GM04504 (cell line): ENCODE measurements at places on chromosomes 12 and 14.

DNA sequence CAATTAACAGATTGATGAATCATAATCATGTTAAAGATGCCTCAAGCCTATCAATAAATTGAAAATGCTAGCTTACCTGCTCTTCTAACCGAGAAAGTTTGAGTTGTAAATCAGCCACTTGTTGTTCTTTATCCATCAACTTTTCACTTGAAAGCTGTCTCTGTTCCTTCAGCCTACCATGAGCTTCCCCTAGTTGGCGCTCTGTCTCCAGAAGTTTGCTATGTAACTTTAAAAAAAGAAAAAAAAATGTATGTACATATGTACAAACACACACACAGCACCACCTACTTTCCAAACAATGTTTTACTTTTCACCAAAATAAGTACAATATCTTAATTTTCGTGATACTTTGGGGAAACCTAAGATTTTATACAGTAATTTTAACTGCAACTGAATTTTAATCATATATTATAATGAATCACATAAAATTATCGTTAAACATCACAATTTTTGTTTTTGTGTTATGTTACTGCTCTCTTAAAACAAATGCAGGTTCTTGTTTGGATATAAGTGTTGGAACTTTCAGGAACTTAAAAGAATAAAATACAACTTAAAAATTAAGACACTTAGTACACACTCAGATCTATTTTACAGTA lies 101.2 kb downstream of the EEA1 start:
- DNase-seq, result peak; percentile 12

- peak; percentile 88 for DNase-seq
Measured at GRCh38 chr14:54683882-54684794, 117.2 kb downstream of the SAMD4A start.

GRCh38 chr12:73136386-73136785 lies 864.2 kb downstream of the TRHDE start:
- DNase-seq, result no peak

DNA sequence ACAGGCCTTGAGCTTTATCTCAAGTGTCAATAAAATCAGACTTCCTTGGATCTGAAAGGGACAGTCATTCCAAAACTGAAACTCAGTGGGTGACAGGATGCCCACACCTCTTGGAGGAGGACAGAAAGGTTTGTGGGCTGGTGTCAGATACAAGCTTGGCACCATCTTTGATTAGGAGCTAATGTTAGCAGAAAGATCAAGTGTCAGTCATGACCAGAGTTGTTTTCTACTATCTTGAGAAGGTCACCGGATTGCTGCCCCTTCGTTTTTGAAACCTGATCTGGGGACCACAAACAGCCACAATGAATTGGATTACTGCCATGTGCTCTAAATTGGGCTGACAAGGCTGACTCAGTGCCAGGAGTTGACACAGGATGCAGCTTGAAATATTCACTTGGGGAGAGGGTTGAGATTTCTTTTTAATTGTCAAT lies 88.3 kb downstream of the OTOGL start:
- DNase-seq, result peak; percentile 24

DNA sequence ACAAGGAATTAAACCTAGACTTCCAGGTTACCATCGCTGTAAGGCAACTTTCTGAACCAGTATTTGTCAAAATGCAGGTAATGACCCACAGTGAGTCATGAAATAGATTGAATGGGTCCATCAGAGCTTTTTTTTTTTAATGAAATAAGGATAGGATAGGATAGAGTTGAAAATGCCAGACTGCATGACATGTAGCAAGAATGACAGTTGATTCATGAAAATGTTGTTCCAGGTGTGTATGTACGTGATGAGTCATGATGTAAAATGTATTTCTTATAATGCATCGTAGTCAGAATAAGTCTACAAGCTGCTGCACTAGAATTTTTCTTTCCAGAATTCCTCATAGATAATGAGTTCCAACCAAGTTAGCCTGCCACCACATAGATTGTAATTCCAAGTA lies 184.4 kb upstream of the BCL2L14 start:
- no peak for DNase-seq

DNA sequence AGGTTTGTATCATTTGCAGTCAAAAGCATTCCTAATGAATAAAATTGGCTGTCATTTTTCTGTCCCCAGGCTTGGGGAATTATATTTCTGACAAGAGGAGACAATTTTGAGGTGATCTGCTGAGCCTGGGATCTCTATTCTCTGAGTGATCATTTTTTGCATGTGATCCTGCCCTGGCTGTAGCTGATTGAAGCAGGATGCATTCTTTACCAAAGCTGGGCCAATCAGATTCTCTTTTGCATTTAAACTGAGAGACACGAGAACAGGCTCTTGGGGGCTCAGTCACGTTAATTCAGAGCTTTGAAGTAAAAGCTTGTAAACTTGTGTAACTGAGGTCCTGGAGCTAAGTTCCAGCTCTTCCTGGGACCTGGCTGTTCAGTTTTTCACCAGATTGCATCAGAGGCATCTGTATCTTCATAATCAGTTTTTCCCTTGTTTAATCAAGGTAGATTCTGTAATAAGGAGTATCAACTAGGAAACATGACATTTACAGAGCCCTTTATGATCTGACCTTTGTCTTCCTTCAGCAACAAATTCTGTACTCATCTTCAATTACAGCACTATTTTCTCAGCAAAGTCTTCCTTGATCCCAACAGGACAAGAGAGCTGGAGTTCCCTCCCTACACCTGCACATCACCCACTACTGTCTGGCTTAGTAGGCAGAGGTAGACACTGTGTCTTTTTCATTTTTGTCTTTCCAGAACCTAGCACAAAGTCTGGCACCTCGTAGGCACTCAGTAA lies 35.0 kb upstream of the MANSC4 start:
- DNase-seq, result no peak

GRCh38 chr12:26205941-26206340 lies 10.6 kb downstream of the SSPN start:
- no peak for DNase-seq

GRCh38 chr12:3216726-3217682 lies 139.8 kb downstream of the TSPAN9 start:
- DNase-seq, result peak; percentile 56

GRCh38 chr14:61934385-61934784 lies 172.2 kb downstream of the SNAPC1 start:
- peak; percentile 86 for DNase-seq

DNA sequence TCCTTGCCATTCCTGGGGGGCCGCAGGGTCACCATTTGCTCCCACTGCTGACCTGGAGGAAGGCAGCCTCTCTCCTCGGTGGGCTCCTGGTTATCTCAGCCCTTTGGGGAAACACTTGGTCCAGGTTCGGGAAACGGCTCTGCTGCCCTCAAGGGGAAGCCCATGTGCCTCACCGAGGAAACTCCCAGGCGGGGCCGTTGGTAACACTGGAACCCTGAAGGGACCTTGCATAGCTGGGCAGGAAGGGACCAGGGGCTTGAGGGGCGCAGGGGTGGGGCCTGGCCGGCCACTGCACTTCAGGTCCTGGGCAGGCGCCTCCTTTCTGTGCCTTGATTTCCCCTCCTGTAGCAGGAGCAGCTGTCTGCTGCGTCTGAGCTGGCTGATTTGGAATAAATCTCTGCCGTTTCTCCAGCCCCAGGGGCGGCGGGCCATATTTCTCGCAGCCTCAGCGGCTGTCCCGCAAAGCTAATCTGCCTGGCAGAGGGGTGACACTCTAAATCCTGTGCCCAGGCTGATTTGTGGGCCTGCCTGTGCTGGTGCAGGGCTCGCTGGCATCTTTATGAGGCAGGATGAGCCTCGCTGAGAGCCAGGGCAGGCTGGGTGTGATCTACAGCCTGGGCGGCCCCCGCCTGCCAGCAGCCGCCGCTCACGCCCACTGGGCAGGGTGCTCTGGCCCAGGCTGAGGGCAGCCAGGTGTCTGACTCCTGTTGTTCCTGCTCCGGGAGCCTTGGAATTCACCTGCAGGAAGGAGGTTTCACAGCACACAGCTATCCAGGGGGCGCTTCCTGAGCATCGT lies 49.7 kb downstream of the KIF26A start:
- no peak for DNase-seq

DNA sequence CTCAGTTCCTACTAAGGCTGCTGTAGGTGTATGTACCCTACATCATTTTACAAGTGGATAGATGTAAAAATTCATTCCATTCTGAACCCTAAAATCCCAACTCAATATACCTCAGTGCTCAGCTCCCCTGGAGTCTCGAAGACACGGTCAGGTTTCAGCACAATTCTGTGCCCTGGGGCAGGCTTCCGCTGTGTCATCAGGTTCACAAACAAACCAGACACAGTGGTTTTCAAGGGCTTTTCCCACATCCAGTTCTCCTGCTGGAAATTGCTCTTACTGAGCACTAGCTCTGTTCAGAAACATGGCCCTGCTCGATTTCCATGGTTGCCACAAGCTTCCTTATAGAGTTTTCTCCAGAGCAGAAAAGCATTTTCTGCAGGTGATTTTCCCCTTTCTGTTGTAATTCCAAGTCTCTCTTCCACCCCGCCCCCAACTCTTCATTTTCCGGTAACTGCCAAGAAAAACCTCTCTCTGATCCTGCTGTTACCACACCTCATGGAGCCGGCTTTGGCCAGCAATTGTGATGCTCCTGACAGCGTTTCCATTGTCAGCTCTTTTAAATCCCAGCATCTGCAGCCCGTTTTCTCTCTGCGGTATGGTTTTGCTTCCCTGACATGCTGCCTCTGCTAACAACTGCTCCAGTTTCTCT lies 483.0 kb upstream of the CCDC196 start:
- no peak for DNase-seq

GRCh38 chr12:25932971-25933370 lies 25.5 kb upstream of the RASSF8 start:
- DNase-seq, result no peak

GRCh38 chr14:94681300-94682060 lies 69.3 kb downstream of the SERPINA3 start:
- DNase-seq, result peak; percentile 4

DNA sequence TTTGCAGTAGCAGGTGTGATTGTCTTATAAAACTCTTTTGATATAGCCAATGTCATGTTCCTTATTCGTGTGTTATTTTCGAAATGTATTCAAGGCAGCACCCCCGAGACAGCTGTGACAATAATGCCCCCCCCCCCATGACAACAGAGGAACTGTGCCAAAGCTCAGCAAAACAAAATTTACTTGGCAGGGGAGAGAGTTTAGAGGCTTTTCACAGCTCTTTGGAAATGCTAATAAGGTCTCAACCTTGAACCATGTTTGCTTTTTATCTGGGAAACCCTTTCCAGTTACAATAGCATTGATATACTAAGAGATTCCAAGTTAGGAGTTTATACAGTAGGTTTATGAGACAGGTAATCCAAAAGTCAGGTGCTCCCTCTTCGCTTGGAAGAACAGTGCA lies 56.4 kb upstream of the USP44 start:
- DNase-seq, result no peak

GRCh38 chr12:75699251-75699650 lies 187.8 kb upstream of the KRR1 start:
- DNase-seq, result no peak

DNA sequence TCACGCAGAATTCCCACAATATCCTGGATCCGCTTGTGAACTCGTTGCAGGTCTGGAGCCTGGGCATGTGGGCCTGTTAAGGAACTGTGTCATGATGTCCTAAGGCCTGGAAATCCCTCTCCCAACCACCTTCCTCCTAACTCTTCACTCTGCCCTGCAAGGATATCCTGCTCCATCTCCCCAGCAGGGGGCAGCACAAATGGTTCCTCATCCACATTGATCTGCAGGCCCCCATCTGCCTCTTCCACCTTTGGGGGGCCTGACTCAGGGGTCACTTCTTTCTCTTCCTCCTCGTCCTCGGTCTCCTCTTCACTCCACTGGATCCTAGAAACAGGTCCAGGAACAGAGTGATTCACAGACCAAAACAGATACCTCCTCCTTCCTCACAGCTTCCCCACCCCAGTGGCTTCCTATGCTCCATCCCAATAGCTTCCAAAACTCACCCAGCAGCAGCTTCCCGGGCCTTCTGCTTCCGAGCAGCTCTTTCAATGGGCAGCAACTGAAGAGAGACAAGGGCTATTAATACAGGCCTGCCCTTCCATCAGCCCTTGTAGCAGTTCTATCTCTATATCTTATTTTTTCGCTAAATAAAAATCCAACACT lies 4.5 kb downstream of the NOP2 start:
- no peak for DNase-seq

- peak; percentile 94 for DNase-seq
Measured at GRCh38 chr12:62793256-62794217, 141.4 kb downstream of the PPM1H start.

- DNase-seq, result no peak
Measured at GRCh38 chr12:7001921-7002591, 16.2 kb downstream of the LPCAT3 start.

DNA sequence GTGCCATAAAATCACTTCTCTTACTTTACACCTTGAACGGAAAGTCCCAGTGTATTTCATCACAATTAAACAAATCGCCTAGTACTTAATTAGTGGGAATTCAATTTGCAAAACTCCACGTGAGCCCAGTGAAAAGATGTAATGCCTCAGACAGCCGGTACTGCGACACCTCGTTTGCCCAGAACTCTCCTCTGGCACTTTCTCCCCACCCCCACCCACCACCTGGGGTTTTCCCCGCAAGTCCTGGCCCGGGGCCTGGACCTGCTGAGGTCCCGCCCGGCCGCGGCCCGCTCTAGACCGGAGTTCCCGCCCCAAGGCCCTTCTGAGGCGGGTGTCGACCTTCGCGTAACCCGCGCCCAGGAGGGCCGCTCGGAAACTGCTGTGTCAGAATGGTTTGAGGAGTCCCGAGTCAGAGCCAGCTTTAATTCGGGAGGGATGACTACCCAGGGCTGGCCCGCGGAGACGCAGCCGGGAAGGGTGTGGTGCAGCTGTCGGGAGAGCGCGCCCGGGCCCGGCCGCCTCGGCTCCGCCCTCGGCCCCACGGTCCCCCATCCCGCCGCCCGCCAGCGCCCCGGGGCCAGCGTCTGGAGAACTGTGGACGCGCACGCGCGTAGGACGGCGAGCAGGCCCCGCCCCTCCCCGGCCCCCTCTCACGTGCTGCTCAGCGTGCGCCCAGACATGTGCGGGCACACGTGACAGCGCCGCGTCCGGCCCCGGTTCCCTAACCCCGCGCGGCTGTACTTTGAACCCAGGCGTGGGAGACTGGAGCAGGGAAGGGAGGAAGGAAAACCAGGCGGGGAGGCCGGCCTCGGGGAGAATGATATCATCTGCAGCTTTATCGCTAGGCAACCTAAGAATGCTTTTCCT lies 10.8 kb downstream of the BHLHE41 start:
- DNase-seq, result peak; percentile 78

- no peak for DNase-seq
Measured at GRCh38 chr12:6839482-6840201, 1.1 kb upstream of the GNB3 start.

DNA sequence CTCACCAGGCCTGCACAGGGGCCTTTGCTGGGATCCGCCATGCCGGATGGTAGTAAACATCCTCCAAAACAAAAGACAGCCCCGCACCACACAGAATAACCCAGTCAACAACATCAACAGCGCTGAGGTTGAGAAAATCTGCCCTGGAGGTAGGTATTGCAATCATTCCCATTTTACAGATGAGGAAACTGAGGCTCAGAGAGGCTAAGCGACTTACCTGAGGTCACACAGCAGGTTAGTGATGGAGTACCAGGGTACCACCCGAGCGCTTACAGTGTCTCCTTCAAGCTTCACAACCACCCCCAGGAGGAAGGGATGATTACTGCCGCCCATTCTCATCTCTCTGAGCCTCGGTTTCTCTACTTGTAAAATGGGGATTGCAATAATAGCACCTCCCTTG lies 14.9 kb downstream of the TRPV4 start:
- DNase-seq, result no peak
